ENCODE measurements at places on chromosomes 7 and 10. TPM values are rescaled to one million over a fixed set of nuclear protein-coding genes. Genes with fewer than 3 reads are reported as not detected.

DNA sequence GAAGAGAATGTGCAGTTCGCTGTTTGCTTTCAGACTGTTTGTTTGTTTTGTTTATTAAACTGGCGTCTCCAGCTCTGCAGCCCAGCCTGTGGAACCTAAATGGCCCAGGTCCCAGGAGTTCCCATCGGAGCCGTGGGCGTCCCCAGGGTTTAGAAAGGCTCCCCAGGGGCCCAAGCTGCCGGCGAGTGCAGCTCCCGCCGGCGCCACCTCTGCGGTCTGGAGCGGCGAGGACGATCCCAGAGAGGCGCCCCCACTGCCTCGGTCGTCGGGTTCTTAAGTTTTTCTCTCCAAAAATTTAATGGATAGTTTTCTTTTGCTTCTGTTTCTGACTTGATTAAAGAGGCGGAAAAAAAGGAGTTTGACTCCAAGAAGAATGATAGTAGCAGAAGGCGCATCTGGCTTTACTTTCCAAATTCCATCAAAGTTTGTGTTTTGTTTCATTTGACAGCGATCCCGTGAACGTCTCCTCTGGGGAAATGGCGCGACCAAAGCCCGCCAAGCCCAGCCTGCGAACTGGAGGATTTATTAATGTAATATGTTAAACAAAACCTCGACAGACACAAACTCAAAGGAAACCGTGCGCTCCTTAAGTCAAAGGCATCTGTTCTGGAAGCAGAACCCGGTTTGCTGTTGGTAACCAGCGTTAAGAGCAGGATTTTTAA is 718 bp upstream of the FZD1 start:
- H3K4me3 ChIP-seq, result peak overlapping the region; percentile 86
- DNase-seq, result no peak
- H3K36me3 ChIP-seq, result no peaks in the 10 kb centered on the region

The LIPN gene
- not detected for total RNA-seq

- DNase-seq, result no peak
- H3K27me3 ChIP-seq, result no peaks in the 10 kb centered on the region
- H3K36me3 ChIP-seq, result no peaks in the 10 kb centered on the region
- no peak within 1 kb of the TSS for H3K27ac ChIP-seq
- H3K4me1 ChIP-seq, result no peaks in the 10 kb centered on the region
Measured at GRCh38 chr7:7718492-7718891, at the start of gene RPA3. TSS of gene RPA3 (minus strand) at chr7:7718607. CDS start at chr7:7640418, 78,189 bp downstream.

The GRK5 gene
- 19.2 TPM for total RNA-seq

GRCh38 chr7:110507369-110507768 is 583.6 kb upstream of the LRRN3 start:
- no peak for DNase-seq
- H3K27ac ChIP-seq, result no peak overlapping the region
- H3K4me3 ChIP-seq, result no peak overlapping the region
- H3K4me1 ChIP-seq, result no peaks in the 10 kb centered on the region
- H3K36me3 ChIP-seq, result no peaks in the 10 kb centered on the region

DNA sequence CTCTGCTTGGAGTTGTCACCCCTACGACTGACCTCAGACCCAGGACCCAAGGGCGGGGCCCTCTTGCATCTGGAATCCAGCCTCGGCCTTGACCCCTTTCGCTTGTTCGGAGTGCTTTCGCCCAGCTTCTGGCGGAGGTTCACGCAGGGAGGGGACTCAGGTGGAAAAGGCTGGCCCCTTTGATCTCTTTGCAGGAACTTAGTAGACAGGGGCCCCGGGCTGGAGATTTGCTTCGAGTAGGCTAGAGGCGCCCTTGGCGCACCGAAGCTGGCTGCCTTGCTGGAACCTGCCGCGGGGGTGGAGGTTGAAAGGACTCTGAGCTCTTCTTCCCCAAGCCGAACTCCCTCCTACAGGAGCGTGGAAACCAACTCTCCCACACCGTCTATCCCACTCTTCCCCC is 255.1 kb downstream of the OTUD1 start:
- peaks cover 28% of the 10 kb centered on the region for H3K4me1 ChIP-seq
- no peaks in the 10 kb centered on the region for H3K36me3 ChIP-seq
- DNase-seq, result no peak
- peak overlapping the region; percentile 41 for H3K4me3 ChIP-seq

GRCh38 chr10:108791794-108792474 is 1131.4 kb downstream of the XPNPEP1 start:
- no peaks in the 10 kb centered on the region for H3K4me1 ChIP-seq
- H3K27ac ChIP-seq, result no peak overlapping the region
- H3K27me3 ChIP-seq, result no peaks in the 10 kb centered on the region
- no peaks in the 10 kb centered on the region for H3K36me3 ChIP-seq

DNA sequence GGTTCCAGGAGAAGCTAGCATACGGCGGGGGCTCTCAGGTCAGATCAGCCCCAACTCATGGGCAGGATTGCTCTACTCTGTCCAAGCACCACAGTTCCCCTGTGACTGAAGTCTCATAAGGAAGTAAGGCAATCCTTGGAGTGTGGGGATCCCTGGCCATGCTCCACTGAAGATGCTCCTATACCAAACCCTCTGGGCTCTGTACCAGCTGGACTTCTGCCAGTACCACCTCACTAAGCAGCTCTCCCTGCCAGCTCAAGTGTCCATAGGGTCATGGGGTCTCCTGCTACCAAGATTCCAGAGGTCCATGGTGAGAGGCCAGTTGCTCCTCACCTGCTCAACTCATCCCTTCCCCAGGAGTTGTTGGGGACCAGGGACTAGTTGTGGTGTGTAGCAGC is 355.7 kb upstream of the STEAP1 start:
- H3K27ac ChIP-seq, result no peak overlapping the region
- H3K36me3 ChIP-seq, result no peaks in the 10 kb centered on the region
- no peaks in the 10 kb centered on the region for H3K27me3 ChIP-seq
- no peaks in the 10 kb centered on the region for H3K4me1 ChIP-seq
- DNase-seq, result no peak

The TWIST1 gene
- total RNA-seq, result 6.2 TPM

- no peaks in the 10 kb centered on the region for H3K36me3 ChIP-seq
- H3K27me3 ChIP-seq, result no peaks in the 10 kb centered on the region
Measured at GRCh38 chr10:113957013-113957412, 86.7 kb upstream of the ADRB1 start.

The FAM25G gene
- total RNA-seq, result not detected

DNA sequence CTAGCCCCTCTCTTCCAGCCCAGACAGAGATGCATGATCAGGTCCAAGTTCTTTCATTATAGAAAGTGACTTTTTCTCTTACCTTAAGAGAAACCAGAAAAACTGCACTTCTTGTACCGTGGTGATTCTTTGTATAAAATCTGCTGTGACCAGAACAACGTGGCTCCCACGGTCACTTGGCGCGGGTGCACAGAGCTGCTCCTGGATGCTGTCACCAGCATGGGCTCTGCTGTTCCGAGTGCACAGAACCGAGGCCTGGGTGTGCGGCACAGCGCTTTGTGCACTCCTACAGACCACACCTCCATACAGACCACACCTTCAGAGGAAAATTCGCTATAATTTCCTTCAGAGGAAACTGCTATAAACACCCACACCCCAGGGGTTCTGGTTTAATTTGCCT is 26.0 kb downstream of the VIPR2 start:
- H3K27me3 ChIP-seq, result no peaks in the 10 kb centered on the region
- no peak overlapping the region for H3K27ac ChIP-seq
- H3K36me3 ChIP-seq, result no peaks in the 10 kb centered on the region
- H3K4me1 ChIP-seq, result peaks cover 8% of the 10 kb centered on the region

DNA sequence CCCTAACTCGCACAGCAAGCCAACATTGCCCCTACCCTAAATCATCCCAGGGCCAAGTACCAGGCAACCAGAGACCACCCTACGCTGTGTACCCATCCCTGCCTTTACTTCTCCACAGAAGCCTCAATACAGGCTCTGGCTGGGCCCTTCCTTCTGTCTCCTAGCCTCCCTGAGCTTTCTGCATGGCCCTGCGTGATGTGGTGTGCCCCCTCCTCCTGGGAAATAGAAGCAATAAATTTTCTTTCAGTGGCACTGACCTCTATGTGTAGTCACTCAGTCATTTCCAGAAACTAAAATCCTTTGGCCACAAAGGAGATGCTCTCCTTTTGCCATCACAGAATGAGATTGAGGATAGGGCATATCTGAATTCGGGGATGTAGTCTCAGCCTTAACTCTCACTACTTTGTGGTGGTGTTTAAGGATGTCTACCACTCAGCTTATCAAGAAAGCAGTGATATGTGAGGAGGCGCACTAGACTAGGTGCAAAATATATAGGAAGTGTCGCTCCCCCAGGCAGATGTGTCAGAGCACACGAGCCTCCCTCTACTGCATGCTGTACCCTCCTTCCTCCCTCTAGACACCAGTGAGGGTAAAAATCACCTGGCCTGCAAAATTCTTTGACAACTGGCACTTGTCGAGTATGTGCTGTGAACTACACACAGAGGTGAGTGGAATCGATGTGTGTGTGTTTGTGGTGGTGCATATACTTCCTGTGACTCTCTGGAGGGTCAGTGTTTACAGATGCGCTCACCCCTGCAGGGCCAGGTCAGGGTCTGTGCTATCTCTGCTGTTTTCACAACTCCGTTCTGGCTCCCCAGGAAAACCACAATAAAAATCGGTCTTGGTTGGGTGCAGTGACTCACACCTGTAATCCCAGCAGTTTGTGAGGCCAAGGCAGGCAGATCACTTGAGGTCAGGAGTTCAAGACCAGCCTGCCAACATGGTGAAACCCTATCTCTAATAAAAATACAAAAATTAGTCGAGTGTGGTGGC is 825.9 kb upstream of the IGFBP3 start:
- H3K4me1 ChIP-seq, result no peaks in the 10 kb centered on the region
- no peak for DNase-seq
- no peak overlapping the region for H3K27ac ChIP-seq
- H3K27me3 ChIP-seq, result no peaks in the 10 kb centered on the region
- no peak overlapping the region for H3K4me3 ChIP-seq

DNA sequence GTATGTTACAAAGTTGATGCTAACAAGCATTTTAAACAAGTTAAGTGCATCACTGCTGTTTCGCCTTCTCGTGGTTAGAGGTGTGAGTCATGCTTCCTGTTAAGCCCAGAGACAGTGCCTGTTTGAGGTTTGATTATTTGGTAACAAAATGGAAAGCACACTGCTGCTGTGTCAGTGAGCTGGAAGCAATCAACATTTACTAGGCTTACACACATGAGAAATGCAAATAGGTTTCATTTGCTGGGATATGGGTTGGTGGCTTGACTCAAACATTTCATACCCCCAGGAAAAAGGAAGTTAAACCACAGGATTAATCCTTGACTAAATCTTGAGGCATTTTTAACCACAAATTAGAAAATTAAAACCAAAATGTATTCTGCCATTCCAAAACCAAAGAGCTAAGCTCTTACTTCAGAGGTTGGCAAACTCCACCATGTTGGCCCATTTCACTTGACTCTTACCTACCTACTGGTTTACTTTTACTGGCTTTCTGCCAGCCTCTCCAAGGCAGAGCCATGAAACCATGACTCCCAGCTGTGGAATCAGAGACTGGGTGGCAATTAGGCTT is 139.2 kb downstream of the ETV1 start:
- no peak overlapping the region for H3K27ac ChIP-seq
- no peaks in the 10 kb centered on the region for H3K27me3 ChIP-seq
- H3K36me3 ChIP-seq, result no peaks in the 10 kb centered on the region
- no peak for DNase-seq

GRCh38 chr10:116931806-116932205 is 73.2 kb downstream of the SHTN1 start:
- no peaks in the 10 kb centered on the region for H3K27me3 ChIP-seq
- H3K36me3 ChIP-seq, result no peaks in the 10 kb centered on the region
- DNase-seq, result no peak
- H3K27ac ChIP-seq, result no peak overlapping the region
- H3K4me1 ChIP-seq, result no peaks in the 10 kb centered on the region

DNA sequence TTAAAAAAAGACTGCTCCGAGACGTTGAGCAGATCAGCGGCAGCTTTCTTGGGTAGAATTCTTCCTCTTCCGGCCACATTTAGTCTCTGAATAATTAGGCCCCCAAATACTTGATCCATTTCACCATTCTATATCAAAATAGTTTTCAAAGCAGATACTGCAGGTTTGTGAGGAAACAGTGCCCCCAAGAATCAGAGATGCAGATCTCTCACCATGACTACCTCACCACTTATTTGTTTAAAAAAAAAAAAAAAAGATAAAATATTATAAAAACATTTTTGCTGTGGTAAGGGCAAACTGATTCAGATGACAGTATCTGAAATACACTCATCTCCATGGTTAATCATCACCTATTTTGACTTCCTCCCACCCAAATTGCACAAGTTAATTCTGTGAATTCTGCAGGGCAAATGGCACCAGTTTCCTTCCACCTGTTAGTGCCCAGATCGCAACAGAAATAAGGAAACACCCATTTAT is 210.4 kb downstream of the FAM107B start:
- no peak overlapping the region for H3K4me3 ChIP-seq
- no peak overlapping the region for H3K27ac ChIP-seq
- H3K36me3 ChIP-seq, result no peaks in the 10 kb centered on the region

DNA sequence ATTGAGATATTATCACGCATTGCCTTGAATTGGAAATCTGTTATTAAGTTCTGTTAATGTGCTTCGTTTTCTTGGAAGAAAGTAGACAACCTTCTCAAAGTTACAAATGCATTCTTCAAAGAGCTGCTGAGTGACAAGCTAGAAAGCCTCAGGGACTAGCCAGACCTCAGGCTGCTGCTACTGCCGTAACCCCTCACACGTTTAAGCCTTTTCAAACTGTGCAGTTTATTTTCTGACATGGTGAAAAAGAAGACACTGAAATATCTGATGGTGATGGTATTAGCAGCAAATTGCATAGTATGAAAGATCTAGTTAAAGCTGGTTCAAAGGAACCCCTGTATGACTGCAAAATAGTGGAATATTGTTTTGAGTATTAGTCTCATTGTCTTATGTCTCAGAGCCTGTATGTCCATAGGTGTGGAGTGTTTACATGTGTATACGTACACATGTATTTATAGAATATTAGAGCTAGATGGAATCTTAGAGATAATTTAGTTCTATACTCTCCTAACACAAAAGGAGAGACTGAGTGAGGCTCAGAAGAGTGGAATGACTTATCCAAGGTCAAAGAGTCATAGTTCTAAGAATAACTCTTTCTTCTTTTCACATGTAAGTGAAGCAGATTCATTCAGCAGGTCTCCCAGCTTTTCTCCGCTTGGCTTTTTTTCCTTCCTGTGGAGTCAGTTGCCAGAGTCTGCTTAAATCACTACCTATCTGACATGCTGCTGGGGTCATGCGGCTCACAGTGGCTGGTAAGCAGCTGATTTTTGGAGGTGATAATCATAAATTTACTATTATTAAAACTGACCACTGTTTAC is 431.9 kb downstream of the PLXDC2 start:
- H3K4me1 ChIP-seq, result no peaks in the 10 kb centered on the region
- no peaks in the 10 kb centered on the region for H3K27me3 ChIP-seq
- no peak for DNase-seq
- H3K36me3 ChIP-seq, result peaks cover 5% of the 10 kb centered on the region
- H3K4me3 ChIP-seq, result no peak overlapping the region

GRCh38 chr7:124781907-124782734 is 16.5 kb upstream of the GPR37 start:
- H3K36me3 ChIP-seq, result no peaks in the 10 kb centered on the region
- no peak overlapping the region for H3K27ac ChIP-seq
- H3K4me1 ChIP-seq, result no peaks in the 10 kb centered on the region
- H3K27me3 ChIP-seq, result no peaks in the 10 kb centered on the region
- H3K4me3 ChIP-seq, result no peak overlapping the region
- no peak for DNase-seq

Data from right atrium auricular region (tissue), 2 donors.